Forelimb muscle (tissue), 1 donor: ENCODE measurements at places on chromosomes 4 and X. TPM values are rescaled to one million over a fixed set of nuclear protein-coding genes. Genes with fewer than 3 reads are reported as not detected.
A peak's percentile ranks its signal among the peaks of the same experiment; 100 is the strongest.

Gene KLHL4
- polyA plus RNA-seq, result 11.6 TPM

Gene GNPDA2
- polyA plus RNA-seq, result 18.6 TPM

Gene C4orf36
- not detected for polyA plus RNA-seq

Gene TREX2
- polyA plus RNA-seq, result 0.20 TPM

Gene DCLK2
- 6.9 TPM for polyA plus RNA-seq

- no peak for DNase-seq
These were observed 77.6 kb downstream of the PRKG2 start for GRCh38 chr4:81137446-81137845.

- DNase-seq, result no peak
These were observed 199.3 kb downstream of the PCDH18 start for GRCh38 chr4:137333031-137333430.

DNA sequence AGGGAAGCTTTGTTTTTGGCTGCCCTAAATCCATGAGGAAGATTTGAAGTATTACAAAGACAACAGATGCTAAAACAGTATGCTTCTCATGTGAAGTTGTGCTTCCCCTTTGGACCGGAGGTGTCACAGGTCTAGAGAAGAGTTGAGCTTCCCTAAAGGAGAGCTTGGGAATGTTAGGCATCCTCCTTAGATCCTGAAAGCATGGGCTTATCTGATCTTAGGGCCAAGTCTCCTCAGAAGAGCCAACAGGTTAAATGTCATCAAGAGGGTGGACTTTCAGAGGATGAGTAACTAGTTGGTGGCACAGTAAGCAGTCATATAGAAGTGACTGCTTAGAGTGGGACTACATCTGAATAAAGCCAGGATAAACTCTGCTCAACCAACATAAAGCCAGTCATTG is 205.4 kb downstream of the RPA4 start:
- DNase-seq, result no peak

DNA sequence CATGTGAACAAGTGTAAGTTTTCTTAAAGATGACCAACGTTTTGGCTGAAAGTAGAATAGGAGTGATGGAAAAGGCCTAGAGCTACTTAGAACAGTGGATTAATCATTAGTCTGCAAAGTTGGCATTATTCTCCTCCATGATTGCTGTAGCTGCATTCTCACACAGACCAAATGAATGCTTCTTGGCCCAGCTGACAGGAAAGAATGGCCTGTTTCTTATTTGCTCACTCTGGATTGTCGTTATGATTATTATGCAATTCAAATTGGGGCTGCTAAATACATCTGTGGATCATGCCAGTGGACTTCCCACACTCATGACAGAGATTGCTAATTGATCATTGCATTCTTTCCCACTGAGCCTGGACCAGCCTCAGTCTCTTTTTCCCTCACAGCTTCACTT is 285.0 kb downstream of the STIM2 start:
- no peak for DNase-seq

GRCh38 chrX:87409113-87409841 is 108.3 kb upstream of the KLHL4 start:
- DNase-seq, result no peak

- DNase-seq, result no peak
These were observed 67.1 kb downstream of the TENM3 start for GRCh38 chr4:182310316-182310715.

DNA sequence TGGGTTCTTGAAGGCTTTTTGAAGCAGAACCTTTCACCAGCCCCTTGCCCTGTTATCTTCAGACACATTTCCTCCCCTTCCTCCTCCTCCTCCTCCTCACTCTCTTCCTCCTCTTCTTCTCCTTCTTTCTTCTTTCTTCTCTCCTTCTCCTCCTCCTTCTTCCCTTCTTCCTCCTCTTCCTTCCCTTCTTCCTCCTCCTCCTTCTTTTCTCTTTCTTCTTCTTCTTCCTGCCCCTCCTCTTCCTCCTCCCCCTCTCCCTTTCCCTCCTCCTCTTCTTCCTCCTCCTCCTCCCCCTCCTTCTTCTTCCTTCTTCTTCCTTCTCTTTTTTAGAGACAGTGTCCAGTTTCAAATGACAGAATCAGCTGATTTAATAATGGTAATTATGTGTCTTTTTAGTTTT is 226.0 kb downstream of the DKK2 start:
- DNase-seq, result no peak

GRCh38 chrX:138756234-138756633 is 44.7 kb upstream of the FGF13 start:
- DNase-seq, result peak; percentile 41

- no peak for DNase-seq
These were observed 17.5 kb upstream of the RFC1 start for GRCh38 chr4:39383690-39384089.

GRCh38 chr4:121554382-121554781 is 142.4 kb downstream of the ANXA5 start:
- DNase-seq, result peak; percentile 92

DNA sequence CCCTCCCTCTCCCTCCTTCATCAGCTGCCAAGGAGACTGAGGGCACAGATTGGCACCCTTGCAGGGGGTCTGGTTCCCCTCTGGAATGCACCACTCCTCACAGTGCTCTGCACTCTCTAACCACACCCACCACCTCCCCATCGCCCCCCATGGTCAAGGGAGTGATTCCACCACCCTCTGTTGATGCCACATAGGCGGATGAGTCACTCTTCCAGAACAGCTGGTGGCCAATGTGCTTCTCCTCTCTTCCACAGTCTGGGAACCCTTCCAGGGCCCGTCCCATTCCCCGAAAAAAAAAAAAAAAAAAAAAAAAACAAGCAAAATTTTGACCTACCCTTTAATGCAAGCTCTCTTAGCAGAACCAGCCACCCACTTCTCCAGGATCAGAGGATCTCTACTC is 341.3 kb upstream of the KLF3 start:
- DNase-seq, result no peak

GRCh38 chrX:81120258-81120935 is 81.3 kb downstream of the HMGN5 start:
- no peak for DNase-seq
